HL-60 (cell line): ENCODE measurements at places on chromosomes 6 and 20.
A peak's percentile ranks its signal among the peaks of the same experiment; 100 is the strongest.

- no peak for DNase-seq
Observed at GRCh38 chr6:17392978-17393891, at the start of gene CAP2. Gene CAP2, plus strand, starts transcription at chr6:17393595. Its CDS starts 27,961 bp downstream, at chr6:17421556.

GRCh38 chr20:46268131-46268614 lies 40.1 kb downstream of the CDH22 start:
- DNase-seq = no peak

DNA sequence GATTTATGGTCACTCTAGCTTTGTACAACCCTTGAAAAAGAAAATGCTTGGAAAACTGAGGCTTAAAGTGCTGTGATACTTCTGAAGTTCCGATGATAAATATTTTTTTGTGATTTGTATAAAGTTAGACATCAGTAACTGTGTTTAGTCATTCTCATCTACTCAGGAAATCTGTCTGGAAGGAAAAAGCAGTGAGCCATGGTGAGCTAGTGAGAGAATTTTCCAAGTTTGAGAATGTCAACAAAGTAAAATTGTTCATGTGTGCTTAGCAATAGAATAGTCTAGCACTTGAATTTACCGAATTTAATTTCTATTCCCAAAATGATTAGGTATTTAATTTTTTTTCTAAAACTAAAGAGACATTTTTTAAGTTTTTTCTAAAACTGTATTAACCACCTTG lies 41.3 kb upstream of the PLCB4 start:
- DNase-seq = no peak

GRCh38 chr6:133606852-133607251 lies 282.1 kb upstream of the TCF21 start:
- no peak for DNase-seq

DNA sequence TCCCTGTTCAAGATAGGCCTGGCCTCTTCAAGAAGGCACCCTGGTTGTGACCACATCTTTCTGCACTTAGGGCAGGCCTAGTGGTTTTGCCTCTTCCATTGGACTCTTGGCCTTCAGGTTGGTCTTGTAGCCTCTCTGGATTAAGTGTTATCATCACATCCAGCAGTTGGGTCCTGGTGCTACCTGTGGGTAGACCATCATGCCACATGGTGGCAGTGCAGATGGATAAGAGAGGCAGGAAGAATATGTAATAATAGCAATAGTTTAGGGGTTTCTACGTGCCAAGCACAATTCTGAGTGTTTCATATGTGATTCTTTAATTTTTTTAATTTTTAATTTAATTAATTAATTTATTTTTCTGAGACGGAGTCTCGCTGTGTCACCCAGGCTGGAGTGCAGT lies 28.5 kb upstream of the SNRPB2 start:
- peak; percentile 24 for DNase-seq

DNA sequence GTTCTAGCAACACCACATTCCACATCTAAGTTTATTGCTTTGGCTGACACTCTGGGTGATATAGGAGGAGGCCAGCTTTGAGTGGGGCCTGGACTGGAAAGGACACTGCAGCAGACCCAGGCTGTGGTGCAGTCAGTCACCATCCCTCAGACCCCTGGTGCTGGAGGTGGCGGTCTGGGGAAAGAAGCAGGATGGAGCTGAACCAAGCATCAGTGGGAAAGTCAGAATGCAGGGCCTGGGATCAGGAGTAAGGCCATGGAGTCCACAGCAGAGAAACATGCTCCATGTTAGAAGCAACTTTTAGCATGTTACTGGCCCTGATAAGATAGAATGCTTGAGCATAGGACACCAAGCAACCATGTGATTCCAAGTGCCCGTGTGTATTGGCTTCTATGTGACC lies 5.9 kb downstream of the HLA-A start:
- no peak for DNase-seq

DNA sequence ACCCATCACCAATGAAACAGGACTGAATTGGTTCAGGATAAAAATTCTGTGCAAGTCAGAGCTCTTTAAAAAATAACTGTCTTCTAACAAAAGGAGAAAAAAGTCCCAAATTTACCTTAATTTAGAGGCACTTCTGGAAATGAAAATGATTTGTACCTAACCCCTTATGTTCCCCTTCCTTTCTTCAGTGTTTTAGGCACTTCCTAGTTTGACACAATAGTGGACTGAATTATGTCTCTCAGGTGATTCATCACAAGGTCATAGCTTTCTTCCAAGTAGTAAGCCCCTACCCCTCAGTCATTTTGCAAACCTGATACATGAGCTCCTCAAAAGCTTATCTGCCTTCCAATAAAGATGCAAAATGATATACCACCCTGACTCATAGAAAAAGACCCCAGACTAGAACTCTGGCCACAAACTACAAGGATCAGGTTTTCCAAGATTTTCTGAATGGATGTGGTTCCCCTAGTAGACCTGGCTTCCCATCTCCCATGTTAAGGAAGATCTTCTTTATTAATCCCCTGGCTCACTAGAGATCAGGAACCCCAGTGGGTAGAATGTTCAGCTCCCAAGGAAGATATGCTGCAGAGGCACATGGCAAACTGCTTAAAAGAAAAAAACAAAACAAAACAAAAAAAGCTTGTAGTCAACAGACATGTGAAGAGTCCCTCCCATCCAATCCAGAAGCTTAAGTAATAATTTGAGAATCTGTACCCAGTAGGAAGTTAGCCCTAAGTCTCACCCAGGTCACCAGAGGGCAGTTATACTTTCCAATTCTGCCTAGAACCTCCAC lies 3.6 kb downstream of the PPP1R10 start:
- no peak for DNase-seq

DNA sequence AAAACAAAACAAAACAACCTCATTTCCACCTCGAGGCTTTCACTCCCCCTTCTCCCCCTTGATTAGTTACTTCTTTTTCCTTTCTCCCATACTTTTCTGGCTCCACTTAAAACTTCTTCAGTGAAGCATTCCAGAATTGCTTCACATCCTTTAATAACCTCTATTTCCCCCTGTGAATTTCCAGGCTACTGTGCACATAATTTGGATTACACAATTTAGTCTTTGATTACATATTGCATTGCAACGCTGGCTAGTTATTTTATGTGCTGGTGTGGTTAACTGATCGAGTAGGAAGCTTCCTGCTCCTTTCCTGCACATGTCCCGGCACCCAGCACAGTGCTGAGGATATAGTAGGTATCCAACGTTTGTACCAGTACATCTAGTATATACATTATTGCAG lies 28.1 kb upstream of the EEF1E1 start:
- DNase-seq = no peak

DNA sequence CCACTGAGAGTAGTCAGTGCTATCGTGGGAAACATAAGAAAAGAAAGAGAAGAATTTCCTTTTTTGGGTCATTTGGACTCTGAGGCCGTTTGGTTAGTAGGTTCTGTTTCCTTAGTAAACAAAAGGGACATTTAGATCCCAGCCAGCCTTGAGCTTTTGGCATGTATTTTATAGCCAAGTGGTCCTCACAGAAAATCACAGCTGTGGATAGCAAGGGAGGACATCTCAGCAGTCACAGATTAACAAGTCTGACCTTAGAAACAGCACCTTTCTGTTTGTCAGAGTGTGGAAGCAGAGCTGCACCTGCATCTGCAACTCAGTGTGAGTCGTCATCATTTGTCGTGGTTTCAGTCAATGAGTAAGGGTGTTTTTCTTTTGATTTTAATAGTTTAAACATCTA lies 40.5 kb downstream of the FAM120B start:
- DNase-seq = no peak

GRCh38 chr6:155771822-155772221 lies 316.2 kb upstream of the NOX3 start:
- DNase-seq = no peak

DNA sequence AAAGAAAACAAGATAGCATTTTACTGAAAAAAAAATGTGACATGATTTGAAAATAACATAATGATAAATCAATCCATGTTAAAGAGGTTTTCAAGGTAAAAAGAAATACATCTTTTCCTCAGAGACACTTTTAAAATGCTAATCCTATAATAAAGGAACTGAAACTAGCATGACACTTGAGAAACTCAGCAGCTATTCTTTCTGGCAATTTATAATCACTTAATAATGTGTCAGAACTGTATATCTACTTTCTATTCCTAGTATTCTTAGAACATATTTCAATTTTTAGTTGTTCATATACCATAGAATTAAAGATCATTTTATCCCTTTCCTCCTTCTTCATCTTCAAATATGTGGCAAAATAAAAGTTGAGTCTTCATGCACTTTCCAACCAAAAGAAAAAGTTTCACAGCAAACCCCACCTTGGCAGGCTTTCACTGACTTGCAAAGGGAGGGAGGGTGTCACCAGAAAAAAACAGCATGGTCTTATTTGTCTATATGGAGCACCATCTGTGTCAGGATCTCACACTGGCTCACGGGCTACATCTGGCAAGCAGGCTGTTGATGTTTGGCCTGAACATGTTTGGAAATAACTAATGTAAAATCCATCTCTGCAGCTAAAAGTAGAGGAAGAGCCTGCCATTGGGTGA lies 48.5 kb downstream of the FHL5 start:
- DNase-seq = no peak

GRCh38 chr20:53494753-53495152 lies 98.9 kb downstream of the ZNF217 start:
- no peak for DNase-seq

DNA sequence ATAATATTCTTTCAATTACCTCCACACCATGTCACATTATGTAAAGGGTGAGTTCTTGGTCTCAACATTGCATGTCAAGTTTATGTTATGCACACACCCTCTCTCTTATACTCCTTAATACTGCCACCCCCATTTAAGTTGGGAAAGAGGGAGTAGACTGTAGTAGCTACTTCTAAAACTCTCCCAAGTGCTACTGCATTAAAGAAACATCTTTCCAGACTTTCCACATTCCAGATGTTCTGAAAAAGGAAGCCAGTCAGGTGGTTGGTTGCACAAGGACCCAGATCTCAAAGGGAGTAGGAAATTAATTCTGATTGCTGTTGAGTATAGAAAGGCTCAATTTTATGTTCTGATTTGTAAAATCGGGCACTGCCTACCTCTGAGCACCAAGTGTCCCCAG lies 419.5 kb downstream of the CD83 start:
- no peak for DNase-seq

GRCh38 chr6:138692978-138693909 lies 80.3 kb upstream of the CCDC28A start:
- DNase-seq = peak; percentile 37

DNA sequence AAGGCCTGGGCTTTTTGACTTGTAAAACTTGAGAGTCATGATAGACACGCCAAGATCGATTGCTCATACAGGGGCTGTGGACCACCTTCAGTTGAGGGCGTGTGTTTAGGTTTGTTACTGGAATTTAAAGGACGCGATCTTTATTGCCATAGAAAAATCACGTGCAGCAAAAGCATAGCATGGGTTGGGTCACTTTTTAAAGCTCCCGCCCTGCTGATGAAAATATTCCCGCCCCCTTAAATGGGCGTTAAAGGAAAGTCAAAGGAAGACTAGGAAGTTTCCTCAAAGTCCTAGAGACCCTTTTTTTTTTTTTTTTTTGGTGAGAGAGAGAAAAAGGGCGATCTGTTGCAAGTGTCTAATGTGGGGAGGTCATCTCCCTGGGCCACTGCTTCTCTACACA lies 23.1 kb downstream of the TFAP2A start:
- no peak for DNase-seq

DNA sequence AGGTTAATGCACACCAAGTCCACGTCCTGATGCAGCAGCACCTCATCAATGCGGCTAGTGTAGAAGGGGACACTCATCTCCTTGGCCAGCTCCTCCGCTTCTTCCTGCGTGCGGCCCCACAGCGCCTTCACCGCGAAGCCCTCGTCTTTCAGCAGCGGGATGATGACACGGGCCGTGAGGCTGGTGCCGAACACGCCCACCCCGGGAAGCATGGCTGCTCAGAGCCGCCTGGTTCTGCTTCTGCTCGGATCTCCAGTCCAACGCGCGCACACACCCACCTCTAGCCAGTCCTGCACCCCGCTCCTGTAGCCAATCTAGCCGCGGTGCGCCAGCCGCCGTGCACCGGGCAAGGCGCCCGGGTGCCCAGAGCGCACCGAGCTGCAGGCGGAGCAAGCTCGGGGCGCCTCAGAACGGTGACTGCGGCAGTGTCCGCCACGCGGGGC lies 700 bp downstream of the GFOD1 start:
- DNase-seq = peak; percentile 70

DNA sequence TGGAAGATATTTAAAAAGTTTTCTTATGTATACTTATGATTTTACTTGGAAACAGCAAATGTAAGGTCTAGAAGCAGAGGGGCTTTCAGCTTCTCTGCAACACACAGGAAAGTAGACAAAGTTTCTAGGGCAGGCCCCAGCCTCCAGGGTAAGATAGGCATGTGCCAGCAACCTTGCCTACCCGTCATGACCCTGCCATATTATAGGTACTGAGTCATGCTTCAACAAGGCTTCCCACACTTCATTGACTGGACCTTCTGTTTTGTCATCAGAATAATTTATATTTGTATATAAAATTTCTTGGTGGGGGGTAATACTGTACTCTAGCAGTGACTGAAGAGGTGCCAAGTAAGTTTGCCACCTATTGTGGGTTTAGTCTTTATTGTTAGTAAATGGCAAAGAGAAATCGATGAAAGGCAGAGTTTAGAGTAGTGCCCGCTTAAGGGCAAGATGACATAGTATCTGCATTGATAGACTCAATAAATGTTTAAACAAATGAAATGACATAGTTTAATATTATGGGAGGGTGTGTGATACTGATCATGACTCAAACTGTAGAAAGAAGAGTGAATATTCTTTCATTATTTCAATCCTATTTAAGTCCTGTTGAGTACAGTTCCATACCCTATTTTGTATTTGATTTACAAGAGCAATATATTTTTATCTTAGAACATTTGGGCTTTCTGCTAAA lies 95.6 kb downstream of the JARID2 start:
- DNase-seq = no peak

- peak; percentile 69 for DNase-seq
Observed at GRCh38 chr6:106519460-106520394, 109.6 kb downstream of the RTN4IP1 start.

DNA sequence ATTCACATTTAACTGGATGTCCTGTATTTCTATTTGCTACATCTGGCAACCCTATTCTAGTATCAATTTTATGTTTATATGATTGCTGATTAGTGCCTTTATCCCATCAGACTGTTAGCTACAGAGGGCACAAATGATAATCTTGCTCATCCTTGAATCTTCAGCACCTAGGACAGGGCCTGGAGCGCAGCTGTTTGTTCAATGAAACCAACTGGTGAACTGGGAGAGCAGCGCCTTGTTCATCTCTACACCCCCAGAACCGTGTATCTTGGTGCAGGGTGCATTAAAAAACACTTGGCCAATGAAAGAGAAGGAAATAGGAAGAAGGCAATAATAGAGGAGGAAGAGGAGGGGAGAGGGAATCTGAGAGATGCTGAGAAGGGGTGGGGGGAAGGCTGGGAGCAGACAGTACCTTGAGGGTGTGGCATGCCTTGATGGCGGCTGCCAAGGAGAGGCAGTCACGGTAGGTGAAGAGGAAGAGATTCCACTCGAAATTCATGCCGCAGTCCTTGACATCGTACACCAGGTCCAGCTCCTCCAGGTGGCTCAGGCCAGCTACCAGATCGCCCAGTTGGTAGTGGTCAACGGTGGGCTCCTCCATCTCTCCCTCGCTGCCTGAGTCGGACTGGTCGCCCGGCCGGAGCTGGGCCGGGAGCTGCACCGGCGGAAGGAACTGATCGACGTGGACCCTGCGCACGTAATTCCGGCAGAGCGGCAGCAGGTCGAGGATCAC lies 15.5 kb downstream of the TMEM151B start:
- DNase-seq = no peak
